ENCODE measurements at places on chromosomes 6 and 20.

- DNase-seq: no peak
These were observed 18.7 kb downstream of the DEK start for GRCh38 chr6:18245642-18246041.

- no peak for DNase-seq
These were observed 48.1 kb downstream of the ZBTB9 start for GRCh38 chr6:33502486-33502885.

GRCh38 chr6:35493307-35493983 lies 3.4 kb downstream of the TEAD3 start:
- DNase-seq: no peak

- DNase-seq: no peak
These were observed 237.7 kb downstream of the ARID1B start for GRCh38 chr6:157014871-157015270.

GRCh38 chr6:42970871-42971612 lies 7.9 kb downstream of the PEX6 start:
- DNase-seq: no peak

GRCh38 chr6:6892744-6893583 lies 214.8 kb upstream of the RREB1 start:
- no peak for DNase-seq

DNA sequence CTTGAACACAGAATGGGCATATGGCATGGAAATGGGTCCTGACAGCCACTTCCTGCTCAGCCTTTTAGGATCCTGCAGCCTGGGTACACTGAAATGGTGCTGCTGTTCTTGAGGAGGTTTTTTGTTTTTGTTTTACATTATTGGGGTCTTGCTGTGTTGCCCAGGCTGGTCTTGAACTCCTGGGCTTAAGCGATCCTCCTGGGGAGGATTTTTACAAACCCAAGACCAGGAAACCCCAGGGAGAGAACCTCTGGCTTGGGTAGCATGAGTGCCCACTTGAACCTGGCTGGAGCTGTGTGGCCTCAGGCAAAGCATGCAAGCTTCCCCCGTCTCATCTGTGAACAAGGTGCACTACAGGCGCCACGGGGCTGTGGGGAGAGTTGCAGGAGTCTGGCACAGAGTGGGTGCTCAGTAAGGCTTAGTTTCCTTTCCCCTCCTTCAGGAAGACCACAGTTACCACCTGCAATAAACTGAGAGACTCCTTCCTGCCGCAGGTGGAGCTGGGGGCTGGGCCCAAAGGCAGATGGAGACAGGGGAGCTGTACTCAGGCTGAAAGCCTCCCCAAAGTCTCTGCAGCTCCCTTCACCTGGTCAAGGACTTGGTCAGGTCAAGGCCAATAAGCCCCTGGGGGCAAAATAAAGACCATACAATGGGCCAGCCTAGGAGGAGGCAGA lies 1.8 kb downstream of the SLA2 start:
- DNase-seq: no peak

GRCh38 chr20:30513050-30513628 lies 744.3 kb upstream of the DEFB115 start:
- no peak for DNase-seq

DNA sequence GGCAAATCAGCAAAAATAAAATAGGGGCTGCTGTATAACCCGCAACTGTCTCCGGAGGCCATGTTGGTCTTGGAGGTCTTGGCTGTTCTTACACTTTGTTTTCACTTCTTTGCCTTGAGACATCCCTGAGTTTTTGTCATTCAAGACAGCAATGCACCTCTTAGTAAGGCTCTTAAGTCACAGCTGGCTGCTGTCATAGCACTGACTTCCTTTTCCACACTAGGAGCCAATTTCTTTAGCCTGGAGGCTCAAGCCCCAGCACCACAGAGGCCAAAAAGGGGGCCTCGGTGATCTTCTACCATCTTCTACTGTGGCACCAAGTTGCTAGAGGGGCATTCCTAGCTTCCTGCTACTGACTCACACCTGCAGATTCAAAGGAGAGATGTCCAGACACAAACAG lies 536.3 kb downstream of the CDH26 start:
- DNase-seq: no peak

GRCh38 chr6:30547454-30547853 lies 8.8 kb downstream of the GNL1 start:
- DNase-seq: no peak

DNA sequence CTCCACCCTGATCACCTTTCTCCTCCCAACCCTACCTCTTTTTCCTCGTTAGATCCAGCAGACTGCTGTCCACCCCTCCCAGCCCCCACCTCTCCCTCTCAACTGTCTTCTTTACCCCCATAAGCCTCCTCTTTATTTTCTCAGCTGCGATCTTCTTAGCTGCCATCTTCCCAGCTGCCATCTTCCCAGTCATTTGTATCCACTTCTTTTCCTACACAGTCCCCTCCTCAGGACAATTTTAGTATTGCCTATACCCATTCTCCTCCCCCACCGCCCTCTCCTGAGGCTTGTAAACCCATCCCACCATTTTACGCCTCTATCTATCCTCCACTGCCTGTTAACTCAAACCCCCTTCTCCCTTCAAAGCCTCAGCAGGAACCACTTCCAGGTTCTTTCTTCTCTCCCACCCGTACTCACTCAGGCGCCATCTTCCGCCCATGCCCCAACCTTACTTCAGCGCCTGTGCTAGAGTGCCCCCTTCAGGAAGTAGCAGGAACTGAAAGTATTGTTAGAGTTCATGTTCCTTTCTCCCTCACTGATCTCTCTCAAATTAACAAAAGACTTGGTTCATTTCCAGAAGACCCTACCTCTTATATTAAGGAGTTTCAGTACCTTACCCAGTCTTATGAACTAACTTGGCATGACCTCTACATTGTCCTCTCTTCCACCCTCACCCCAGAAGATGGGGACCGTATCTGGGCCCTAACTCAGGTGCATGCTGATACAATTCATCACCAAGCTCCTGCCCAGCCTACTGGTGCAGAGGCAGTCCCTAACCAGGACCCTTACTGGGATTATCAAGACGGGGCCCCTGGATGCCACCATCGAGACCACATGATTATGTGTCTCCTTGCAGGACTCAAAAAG lies 236.0 kb downstream of the ADGRG6 start:
- DNase-seq: peak; percentile 37

DNA sequence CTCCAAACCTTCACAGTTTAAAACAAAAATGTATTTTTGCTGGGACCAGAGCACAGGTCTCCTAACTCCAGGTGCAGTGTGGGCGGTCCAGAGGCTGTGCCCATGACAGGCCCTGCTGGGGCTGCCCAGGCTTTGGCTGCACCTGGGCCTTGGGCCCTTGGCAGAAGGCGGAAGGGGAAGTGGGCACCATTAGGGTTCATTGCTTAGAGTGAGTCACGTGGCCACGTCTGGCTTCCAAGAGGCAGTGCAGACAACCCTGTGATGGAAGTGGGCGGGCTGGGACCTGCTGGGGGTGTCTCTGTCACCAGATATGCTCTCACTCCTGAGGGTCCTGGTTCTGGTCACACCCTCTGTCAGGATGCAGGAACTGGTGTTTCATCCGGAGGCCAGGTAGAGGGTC lies 302.2 kb downstream of the QKI start:
- no peak for DNase-seq

DNA sequence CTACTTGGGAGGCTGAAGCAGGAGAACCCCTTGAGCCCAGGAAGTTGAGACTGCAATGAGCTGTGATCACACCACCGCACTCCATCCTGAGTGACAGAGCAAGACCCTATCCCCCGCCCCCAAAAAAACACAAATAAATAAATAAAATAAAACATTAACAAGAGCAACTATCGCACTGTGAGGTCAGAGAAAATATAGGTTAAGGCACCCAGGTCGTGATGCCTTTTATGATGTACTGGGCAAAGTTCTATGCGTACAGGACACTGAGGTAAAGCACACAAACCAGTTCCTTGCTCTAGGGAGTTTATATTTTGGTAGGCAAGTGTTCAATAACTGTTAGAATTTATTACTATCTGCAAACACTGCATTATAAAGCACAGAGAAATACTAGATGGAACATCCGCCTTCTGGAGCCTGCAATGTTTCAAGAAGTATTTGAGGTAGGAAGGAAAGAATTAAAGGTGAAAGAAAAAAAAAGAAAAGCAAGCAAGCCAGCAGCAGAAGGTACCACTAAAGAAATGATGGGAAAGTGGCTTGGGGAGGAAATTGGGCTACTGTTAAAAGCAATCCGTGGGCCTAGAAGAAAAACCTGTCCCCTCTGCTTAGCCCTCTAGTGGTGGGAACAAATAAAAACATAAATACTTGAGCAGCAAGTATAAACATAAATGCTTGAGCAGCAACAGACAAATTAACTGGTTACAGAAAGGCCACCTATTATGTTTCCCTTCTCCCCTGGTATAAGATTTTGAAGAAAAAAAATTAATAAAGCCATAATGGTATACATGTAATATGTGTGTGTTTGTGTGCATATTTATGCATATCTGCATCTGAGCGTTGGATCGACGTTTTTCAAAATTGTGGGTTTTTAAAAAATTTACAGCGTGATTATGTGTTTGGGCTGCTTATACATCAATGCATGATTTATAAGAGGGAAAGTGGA lies 128.0 kb downstream of the PHACTR1 start:
- peak; percentile 46 for DNase-seq

DNA sequence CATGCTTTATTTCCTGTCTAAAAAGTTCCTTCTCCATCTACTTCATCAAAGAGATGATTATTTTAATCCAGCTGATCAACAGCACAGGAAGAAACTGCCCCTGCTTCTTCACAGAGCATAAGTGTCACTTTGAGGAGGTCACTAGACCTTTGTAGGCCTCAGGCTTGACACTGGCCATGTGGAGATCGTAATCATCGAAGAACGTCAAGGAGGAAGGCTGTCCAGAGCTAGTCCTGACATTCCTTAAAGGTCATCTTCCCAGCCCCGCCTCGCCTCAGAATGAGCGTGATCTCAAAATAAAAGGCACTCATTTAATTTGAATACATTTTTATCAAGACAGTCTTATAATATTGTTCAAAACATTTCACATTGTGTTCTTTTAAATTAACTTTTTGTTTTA lies 445.7 kb upstream of the CDH4 start:
- no peak for DNase-seq

DNA sequence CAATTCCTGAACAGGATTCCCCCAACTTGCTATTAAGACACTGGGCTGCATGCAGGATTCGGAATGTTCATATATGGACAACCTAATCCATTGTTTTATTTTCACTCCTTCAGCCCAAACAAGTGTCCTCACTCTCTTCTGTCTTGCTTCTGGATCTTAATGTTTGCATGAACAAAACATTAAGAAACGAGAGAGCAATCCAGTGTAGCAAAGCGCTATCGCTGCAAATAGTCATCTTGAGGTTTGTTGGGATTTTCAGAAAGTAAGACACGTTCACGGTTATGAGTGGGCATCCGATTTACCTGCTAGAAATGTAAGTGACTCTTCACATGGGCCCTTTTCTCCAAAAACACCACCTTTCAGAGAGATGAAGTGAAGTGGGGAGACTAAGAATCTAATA lies 156.4 kb downstream of the MBOAT1 start:
- no peak for DNase-seq
